ENCODE measurements at places on chromosomes 12 and 14.

GRCh38 chr12:125773033-125773640, 707.9 kb downstream of the AACS start:
- DNase-seq: no peak

DNA sequence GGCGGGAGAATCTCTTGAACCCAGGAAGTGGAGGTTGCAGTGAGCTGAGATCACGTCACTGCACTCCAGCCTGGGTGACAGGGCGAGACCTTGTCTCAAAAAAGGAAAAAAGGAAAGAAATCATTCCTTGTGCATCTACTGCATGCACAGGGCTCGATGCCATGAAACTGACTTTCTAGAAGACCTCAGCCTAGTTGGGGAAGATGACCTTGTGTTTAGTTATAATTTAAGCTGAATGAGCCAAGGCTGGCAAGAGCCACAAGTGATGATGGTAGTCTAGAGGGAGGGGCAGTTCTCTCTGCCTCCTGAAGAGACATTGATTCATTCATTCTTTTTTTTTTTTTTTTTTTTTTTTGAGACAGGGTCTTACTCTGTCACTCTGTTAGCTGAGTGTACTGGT, 24.2 kb downstream of the ACACB start:
- DNase-seq: no peak

GRCh38 chr12:106982229-106982628, 4.7 kb downstream of the MTERF2 start:
- DNase-seq: no peak

GRCh38 chr14:100677152-100677551, 49.5 kb upstream of the DLK1 start:
- DNase-seq: no peak

DNA sequence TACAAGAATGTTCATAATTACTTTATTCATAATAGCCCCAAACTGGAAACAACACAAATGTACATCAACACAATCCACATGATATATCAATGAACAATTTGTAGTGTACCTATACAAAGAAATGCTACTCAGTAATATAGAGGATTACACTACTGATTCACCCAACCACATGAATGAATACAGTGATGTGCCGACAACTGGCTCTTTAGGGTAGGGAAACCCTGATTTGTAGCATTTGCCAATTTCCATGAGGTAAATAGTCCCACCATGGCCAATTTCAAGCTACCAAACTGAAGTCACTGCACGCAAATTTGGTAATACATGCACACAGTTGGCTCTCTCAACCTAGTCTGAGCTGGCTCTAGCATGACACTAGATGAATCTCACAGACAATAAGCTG, 190.4 kb upstream of the KRR1 start:
- no peak for DNase-seq
